ENCODE measurements at places on chromosomes 11 and 22.

- DNase-seq, result no peak
Observed at GRCh38 chr11:19777039-19777376, 64.4 kb downstream of the NAV2 start.

- DNase-seq, result no peak
Observed at GRCh38 chr11:57269571-57270021, 32.5 kb upstream of the APLNR start.

DNA sequence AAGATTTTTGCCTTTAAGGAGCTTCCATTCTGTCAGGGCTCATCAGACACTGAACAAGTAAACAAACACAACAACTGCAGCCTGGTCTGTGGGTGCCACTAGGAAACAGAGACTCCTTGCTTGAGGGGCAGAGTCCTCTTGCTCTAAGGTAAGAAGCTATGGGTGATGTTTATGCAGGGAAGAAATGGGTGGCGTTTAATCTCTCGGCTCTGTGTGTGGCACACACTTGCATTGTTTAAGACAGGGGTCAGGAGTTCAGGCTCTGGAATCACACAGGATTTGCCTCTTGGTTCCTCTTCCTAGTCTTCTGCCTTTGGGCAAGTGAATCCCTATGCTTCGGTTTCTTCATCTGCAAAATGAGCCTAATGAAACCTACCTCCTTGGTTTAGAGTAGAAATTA lies 90.3 kb downstream of the PRR5L start:
- DNase-seq, result no peak

- no peak for DNase-seq
Observed at GRCh38 chr11:109432105-109432504, 10.1 kb downstream of the C11orf87 start.

DNA sequence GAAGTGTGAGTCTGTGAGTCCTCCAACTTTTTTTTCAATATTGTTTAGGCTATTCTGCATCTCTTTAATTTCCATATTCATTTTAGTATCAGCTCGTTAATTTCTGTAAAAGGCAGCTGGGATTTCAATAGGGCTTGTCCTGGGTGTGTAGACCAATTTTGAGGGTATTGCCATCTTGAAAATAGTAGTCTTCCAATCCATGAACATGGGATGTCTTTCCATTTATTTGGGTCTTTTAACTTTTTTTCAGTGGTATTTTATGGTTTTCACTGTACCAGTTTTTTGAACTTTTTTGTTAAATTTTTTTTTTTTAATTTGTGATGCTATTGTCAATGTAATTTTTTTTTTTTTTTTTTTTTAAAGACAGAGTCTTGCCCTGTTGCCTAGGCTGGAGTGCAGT lies 79.5 kb downstream of the ARHGAP8 start:
- no peak for DNase-seq

DNA sequence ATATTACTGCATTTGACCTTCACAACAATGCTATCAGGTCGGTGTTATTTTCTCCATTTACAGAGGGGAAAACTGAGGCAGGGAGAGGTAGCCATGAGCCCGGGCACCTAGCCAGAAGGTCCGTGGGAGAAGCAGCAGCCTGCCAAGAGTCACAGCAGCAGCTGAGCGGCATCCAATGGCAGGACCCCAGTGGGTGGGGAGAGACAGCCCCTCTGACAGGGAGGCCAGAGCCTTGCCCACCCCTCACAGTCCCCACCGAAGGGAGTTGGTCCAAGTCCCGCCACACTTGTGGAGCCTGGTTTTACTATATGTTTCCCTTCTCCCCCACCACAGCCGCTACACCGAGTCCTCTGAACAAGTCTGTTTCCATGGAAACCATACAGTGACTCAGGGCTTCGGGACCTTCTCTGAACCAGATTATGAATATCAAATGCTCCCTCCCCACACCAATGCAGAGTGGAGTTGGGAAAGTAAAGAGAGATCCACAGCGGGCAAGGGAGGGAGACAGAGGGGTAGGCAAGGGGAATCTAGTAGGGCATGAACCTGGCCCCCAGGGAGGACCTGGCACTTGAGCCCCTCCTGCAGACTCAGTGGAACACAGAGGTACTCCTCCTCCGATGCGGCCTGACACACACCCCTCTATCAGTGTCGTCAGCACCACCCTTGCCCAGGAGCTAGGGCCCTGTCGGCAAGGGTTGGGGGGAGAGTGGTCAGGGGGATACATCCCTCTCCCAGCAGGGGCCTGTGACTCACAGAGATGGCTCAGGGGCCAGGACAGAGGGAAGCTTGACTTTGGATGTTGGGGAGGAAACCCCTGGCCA lies 2.5 kb downstream of the CHST1 start:
- DNase-seq, result no peak

DNA sequence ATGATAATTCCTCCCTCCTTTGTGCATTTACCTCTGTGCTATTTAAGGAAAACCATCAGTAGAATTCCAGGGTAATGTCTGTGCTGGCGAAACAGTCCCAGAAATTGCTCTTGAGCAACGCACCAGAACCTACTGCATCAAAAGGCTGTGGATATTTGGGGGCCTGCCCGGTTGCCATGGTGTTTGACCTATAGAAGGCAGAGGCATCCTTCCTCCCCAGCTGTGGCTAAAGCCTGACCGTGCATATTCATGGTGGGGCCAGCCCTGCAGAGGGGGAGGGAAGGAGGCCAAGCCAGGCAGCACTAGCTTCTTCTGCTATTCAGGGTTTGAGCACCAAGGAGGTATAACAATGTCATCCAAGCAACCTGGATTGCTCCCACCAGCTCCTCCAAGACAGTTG lies 215.0 kb upstream of the E2F8 start:
- DNase-seq, result no peak

GRCh38 chr11:729492-730074 lies 17.7 kb upstream of the TALDO1 start:
- DNase-seq, result no peak

- no peak for DNase-seq
Observed at GRCh38 chr11:82842019-82842418, 58.2 kb downstream of the PRCP start.

DNA sequence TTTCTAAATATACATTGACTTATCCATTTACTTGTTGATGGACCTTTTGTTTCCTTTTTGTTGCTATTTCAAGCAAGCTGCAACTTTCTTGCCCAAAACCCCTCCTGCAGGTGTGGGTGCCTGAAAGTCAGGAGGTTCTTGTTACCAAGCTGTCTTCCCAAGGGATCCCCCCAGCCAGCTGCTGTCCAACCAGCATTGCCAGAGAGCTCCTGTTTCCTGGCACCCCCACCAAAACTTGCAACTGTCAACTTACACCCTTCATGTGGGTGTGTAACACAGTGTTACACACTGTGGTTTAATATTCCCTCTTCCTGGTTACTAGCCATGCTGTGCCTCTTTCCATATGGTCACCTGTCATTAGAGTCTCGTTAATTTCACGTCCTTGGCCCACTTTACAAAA lies 1.6 kb upstream of the KRTAP5-1 start:
- DNase-seq, result no peak
